SHP77 (cell line): ENCODE measurements at places on chromosomes 11 and 22.

- no peak for DNase-seq
These were observed 1.9 kb upstream of the PHF21A start for GRCh38 chr11:46122945-46123715.

- DNase-seq: no peak
These were observed 12.2 kb upstream of the PIM3 start for GRCh38 chr22:49948116-49948957.

- no peak for DNase-seq
These were observed 1.7 kb upstream of the SCO2 start for GRCh38 chr22:50526834-50527801.

DNA sequence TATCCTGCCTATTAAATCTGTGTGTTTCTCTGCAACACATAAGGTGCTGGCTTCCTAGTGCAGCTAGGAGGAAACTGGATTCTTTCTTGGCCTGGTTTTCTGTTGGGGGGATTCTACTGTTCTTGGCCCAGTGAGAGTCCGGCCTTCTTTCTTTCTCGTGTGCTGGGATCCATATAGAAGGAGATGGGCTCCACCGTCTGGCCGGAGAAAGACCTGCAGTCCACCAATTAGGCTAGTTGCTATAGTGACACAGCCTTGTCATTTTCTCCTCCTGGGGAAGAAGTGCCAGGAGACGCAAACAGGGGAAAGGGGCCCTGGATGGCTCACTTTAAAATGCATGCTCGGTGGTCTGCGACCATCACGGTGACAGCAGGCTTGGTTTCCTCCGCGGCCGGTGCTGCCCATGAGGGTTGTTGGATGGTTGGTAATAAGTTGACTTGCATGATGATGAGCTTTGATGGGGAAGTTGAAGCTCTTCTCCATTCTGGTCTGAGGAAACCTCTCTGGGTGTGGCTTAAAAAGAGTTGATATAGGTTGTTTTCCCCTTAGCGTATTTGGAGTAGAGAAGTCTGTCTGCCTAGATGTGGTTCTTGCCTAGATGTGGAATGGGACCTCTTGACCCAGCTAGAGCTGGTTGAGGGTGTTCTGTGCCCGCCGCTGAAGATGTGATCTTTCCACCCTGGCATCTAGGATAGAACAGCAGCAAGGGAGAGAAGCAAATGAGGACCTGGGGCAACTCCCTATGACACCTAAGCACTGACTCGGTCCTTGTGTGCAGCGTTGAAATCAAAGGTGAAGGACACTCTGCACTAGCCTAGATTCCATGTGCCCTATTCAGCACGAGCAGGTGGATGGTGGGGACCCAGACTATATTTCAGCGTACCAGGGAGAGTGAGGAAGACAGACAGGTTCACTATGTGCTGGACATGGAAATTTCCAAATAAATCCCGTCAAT is 1335.0 kb downstream of the BRD1 start:
- DNase-seq: peak; percentile 69

DNA sequence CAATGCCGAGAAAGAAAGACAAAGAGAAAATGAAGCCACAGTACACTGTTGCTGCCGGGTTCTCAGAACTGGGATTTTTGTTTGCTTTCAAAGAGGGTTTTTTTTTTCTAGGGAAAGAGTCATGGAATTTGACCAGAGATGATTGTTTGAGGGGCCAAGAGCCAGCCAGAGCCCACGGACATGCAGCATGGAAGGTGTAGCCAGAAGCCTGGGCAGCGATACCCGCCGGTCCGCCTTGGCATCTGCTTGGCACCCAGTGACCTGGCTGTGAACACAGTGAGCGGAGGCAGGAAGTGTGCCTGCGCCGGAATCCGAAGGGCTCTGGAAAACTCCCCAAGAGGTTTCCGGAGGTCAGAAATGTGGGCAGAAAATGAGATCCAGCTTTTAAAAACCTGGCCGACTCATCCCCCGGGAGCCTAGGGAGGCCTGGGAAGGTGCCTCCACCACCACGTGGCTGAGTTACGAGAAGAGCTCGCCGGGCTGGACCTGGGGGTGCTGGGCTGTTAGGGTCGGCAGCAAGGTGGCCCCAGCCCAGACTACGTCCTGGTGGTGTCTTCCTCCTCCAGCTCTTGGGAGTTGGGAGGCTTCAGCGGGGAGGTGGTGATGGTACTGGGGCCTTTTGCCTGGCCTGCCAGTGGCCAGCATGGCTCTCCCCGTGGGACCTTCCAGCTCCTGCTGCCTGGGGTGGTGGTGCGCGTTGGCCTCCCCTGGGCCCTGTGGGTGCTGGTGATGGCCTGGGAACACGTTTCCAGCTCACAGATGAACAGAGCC is 61.6 kb upstream of the PPARA start:
- DNase-seq: no peak

DNA sequence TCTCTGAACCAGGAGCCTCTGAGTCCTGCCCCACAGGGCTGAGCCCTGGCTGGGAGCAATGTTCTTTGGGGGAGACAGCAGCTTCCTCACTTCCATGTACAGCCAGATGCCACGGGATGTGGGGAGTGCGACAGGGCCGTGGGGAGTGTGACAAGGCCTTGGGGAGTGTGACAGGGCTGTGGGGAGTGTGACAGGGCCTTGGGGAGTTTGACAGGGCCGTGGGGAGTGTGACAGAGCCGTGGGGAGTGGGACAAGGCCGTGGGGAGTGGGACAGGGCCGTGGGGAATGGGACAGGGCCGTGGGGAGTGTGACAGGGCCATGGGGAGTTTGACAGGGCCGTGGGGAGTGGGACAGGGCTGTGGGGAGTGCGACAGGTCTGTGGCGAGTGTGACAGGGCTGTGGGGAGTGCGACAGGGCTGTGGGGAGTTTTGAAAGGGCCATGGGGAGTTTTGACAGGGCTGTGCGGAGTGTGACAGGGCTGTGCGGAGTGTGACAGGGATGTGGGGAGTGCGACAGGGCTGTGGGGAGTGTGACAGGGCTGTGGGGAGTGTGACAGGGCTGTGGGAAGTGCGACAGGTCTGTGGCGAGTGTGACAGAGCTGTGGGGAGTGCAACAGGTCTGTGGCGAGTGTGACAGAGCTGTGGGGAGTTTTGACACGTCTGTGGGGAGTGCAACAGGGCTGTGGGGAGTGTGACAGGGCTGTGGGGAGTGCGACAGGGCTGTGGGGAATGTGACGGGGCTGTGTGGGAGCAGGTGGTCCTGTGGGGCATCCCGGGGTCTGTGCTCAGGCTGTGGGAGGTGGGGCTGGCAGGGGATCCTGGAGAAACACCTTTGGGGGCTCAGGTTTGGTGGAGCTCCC is 6.6 kb upstream of the KRTAP5-6 start:
- no peak for DNase-seq

DNA sequence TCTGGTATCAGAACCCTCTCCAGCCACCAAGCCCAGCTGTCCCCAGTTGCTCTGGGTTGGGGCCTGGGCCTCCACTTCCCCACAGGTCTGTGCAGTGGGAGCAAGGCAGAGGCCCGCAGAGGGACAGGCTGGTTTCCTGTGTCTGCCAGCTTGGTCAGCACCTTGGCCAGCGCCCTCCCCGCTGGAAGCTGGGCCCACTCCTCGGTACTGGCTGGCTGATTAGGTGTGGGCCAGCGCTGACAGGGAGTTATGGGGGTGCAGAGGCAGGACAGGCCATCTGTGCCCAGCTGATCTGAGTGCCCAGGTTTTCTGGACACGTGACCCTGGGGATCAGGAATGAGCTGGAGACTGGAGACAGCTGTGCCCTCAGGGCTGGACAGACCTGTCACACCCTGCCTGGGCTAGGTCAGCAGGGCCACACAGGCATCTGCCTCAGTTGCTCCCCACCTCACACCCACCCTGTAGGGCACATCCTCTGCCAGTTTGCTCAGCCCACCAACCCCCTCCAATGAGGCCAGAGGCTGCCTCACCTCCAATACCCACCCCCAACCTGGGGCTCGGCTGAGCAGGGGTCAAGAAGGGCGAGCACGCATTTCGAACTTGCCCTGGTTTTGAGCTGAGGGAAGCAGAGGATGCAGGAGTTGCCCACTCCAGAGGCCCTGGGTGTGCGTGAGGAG is 175.3 kb downstream of the IGLL1 start:
- no peak for DNase-seq

- DNase-seq: no peak
These were observed 21.3 kb upstream of the CACNG2 start for GRCh38 chr22:36724836-36725235.

- no peak for DNase-seq
These were observed 57.3 kb downstream of the TP53I11 start for GRCh38 chr11:44893308-44893822.

DNA sequence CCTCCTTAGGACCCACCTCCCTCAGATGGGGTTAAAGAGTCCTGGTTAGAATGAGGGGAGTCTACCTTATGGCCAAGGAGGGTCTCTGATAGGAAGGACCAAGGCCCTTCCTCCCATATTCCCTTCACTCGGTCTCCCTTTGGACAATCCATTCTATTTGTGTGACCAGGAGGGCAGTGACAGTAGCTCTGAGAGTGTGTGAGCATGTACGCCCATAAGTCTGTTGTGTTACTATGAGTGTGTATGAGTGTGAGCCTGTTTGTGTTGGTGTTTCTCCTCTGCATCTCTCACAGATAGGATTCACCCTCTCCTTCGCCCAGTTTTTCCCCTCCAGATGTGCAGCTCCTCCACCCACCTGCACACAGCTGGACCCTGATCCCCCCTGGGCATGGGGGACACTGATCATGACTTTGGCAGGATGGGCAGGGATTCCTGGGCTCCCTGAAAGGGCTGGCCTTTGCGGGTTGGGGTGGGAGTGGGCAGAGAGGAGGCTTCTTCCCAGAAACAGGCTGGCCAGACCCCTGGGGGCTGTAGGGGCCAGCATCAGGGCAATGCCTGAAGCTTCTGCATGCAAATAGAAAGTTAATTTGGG is 14.5 kb downstream of the PHLDB1 start:
- no peak for DNase-seq

- no peak for DNase-seq
These were observed 1.8 kb upstream of the RASGRP2 start for GRCh38 chr11:64745521-64746328.

GRCh38 chr11:47236482-47236881 is 12.1 kb downstream of the ACP2 start:
- DNase-seq: peak; percentile 66

- no peak for DNase-seq
These were observed 621.0 kb upstream of the ANO3 start for GRCh38 chr11:25710975-25711374.

DNA sequence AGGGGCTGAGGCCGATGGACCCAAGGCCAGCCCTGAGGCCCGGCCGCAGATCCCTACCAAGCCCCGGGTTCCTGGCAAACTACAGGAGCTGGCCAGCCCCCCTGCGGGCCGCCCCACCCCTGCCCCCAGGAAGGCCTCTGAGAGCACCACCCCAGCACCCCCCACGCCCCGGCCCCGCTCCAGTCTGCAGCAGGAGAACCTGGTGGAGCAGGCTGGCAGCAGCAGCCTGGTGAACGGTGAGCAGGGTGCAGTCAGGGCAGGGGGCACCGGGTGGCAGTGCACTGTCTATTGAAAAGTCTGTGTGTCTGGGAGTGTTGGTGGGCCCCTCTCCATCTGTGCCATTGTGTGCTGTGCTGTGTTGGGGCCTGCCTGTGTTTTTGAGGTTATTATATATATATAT is 16.1 kb downstream of the MICALL1 start:
- DNase-seq: no peak

GRCh38 chr11:34928268-34928959 is 12.0 kb downstream of the PDHX start:
- DNase-seq: no peak

GRCh38 chr22:36982136-36982535 is 37.1 kb downstream of the TST start:
- DNase-seq: no peak

GRCh38 chr11:46112961-46113607 is 8.2 kb downstream of the PHF21A start:
- DNase-seq: peak; percentile 73

GRCh38 chr11:17634776-17635550 is 84.4 kb upstream of the MYOD1 start:
- DNase-seq: no peak

DNA sequence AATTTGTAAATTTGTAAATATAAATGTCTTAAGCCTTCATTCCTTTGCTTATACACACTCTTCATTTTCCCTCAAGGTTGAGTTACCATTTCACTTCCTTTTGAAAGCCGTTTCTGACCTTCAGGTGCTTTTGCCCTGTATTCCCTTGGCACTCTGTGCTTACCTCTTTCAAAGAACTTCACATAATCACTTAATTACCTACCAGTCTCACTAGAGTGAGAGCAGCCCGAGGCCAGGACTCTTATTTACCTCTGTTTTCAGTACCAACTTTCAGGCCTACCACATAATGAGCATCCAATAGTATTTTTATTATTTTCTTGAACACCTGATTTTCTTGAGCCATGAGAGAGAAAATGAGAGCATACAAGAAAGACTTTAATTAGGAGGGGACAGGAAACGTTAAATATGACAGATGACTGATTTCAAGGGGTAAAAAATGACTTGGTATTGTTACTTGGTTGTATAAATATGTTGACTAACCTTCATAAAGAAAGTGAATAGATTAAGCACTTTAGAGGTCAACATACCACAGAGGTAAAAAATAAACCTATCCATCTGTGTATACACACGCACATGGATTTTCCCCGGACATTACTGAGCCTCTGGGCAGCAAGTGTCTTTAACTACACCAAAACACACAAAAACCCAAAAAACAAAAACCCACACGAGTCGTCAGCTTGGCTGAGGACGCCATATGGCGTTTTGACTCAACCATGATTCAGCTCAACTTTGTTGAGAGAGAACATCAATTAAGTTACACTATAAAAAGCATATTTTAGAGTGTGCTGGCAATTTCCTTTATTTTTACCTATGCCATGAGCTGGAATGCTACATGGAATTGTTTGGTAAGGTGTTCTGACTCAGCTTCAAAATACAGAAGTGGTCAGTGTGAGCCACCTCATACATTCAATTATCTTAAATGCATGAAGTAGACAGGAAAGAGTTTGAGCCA is 7.6 kb downstream of the ATXN10 start:
- DNase-seq: no peak

DNA sequence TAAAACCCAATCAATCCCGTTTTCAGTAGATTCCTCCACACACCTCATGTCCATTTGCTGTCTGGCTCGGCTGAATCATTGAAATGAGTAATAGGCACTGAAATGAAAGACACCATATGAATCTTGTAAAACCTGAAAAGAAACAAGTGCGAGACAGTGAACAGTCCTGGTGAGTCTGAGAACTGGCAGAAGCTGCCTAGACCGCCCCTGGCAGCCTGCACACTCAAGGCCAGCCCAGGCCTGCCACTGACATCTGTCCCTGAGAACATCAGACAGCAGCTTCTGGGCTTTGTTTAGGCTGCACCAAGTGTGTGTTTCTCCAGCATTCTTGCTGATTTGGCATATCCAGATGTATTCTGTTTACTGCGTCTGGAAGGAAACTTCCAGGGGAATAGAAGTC is 44.8 kb downstream of the ENDOD1 start:
- no peak for DNase-seq

DNA sequence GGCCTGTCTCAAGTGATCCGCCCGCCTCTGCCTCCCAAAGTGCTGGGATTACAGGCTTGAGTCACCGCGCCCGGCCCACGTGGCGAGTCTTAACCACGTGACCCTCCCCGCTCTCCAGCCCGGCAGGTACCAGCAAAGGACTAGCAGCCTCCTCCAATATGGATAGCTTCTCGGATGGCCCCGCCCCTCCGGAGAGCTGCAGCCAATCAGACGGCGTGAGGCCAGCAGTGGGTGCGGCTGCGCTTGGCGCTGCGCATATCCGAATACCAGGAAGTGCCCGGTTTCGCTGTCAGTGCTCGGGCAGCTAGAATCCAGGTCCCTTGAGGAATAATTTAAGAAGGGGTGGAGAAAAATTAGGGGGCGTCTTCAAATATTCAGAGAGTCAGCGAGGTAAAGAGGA is 14.7 kb upstream of the PISD start:
- peak; percentile 91 for DNase-seq

- no peak for DNase-seq
These were observed 419.4 kb downstream of the BRD1 start for GRCh38 chr22:49408102-49408836.
